GM23338 (cell line): ENCODE measurements at places on chromosomes 12 and 14. TPM values are rescaled to one million over a fixed set of nuclear protein-coding genes. Genes with fewer than 3 reads are reported as not detected.
A peak's percentile ranks its signal among the peaks of the same experiment; 100 is the strongest.

Gene ZCCHC8
- 21.7 and 39.0 TPM in 2 replicates for total RNA-seq

Gene TMED10
- total RNA-seq = 196 and 237 TPM in 2 replicates

Gene RASSF9
- total RNA-seq = 0.35 and 0.39 TPM in 2 replicates

Gene LRRC10
- not detected in 2 replicates for total RNA-seq

Gene SLC11A2
- 48.9 and 68.6 TPM in 2 replicates for total RNA-seq

Gene CIDEB
- 4.6 and 8.9 TPM in 2 replicates for total RNA-seq

DNA sequence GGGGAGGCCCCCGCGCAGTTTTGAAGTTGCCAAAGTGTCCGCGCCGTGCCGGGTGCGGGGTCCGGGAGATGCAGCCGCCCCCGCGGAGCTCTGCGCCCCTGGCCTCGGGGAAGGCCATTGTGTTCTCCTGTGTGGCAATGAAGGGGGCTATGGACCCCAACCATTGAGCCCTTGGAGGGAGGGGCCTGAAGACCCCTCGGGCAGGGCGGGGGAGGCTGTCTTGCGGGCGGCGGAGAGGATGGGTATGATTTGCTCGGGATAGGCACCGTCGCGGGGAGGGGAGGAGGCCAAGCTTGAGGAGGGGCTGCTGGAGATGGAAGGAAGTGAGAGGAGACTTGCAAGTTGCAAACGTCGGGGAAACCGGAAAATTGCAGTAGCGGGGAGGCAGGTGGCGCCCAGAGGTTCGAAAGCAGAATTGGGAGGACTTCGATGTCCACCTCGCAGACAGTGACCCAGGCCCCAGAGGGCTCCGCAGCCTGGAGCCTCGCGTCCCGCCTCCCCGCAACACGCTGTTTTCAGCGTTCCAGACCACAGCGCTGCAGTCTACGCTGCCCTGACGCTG, 25.4 kb downstream of the BCL11B start:
- H3K4me3 ChIP-seq = peak overlapping the region; percentile 77
- H3K27ac ChIP-seq = peak overlapping the region; percentile 97
- peaks cover 52% of the 10 kb centered on the region for H3K4me1 ChIP-seq
- peak; percentile 73 for DNase-seq
- no peaks in the 10 kb centered on the region for H3K36me3 ChIP-seq
- H3K27me3 ChIP-seq = no peaks in the 10 kb centered on the region

DNA sequence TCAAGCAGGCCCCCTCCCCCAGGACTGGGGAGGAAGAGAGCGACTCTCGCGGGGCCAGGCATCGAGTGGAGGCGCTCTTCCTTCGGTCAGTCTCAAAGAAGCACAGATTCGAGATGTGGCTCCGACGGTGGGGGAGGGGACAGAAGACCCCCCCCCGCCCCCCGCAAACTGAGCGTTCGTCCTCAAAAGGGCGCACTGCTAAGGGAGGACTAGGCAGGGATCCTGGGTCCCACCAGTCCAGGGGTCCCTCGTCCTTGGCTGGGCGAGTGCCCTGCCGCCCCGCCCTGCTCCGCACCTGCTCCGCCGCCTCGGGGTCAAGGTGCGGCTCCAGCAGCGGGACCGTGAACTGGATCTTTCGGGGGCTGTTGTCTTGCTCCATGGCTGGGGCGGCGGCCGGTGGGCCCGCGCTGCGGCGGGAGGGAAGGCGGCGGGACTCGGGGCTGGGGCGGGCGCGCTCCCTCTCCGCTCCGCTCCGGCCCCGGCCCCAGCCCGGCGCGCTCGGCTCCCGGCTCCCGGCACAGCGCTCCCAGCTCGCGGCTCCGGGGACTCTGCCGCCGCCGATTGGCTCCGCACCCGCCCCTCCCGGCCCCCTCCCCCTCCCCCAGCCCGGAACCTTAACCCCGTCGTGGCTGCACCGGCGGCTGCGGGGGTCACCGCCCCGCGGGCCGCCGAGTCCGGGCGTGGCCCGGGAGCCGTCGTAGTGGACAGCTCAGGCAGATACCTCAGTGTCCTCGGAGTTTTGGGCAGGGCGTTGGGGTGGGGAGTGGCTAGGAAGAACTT, at the start of gene PPP1R1A:
Gene PPP1R1A (minus strand): TSS at position 550 of the 780 bp plus-strand sequence. CDS start 171 bp downstream, at position 379.
- peak within 1 kb of the TSS; percentile 80 for H3K4me3 ChIP-seq
- H3K36me3 ChIP-seq = no peaks in the 10 kb centered on the region
- peaks cover 37% of the 10 kb centered on the region for H3K4me1 ChIP-seq
- no peak within 1 kb of the TSS for H3K27ac ChIP-seq

DNA sequence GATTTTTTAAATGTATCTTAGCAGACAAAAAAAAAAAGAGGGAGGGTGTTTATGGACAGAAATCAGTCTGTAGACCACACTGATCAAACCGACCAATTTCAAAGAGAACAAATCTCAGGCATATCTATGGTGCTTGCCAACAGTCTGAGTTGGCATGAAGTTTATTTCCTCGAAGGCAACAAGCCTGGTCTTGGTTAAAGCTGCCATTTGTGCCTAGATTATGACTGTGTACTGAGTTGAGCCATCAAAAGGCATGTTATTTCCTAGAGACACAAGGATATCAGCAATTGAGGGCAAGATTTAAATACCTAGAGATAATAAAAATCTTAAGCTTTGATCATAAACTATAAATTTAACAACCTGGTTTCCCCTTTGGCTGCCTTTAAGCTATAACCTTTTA, 119.2 kb downstream of the SLC2A13 start:
- H3K4me1 ChIP-seq = 0 out of 2 replicates have a peak, but pooled peaks cover 5% of the 10 kb centered on the region
- H3K4me3 ChIP-seq = no peak overlapping the region
- no peak overlapping the region for H3K27ac ChIP-seq

- H3K4me3 ChIP-seq = no peak overlapping the region
- no peak for DNase-seq
- no peak overlapping the region for H3K27ac ChIP-seq
- H3K4me1 ChIP-seq = peaks cover 25% of the 10 kb centered on the region
- no peaks in the 10 kb centered on the region for H3K36me3 ChIP-seq
Measured at GRCh38 chr12:4158306-4158705, 115.3 kb upstream of the CCND2 start.

DNA sequence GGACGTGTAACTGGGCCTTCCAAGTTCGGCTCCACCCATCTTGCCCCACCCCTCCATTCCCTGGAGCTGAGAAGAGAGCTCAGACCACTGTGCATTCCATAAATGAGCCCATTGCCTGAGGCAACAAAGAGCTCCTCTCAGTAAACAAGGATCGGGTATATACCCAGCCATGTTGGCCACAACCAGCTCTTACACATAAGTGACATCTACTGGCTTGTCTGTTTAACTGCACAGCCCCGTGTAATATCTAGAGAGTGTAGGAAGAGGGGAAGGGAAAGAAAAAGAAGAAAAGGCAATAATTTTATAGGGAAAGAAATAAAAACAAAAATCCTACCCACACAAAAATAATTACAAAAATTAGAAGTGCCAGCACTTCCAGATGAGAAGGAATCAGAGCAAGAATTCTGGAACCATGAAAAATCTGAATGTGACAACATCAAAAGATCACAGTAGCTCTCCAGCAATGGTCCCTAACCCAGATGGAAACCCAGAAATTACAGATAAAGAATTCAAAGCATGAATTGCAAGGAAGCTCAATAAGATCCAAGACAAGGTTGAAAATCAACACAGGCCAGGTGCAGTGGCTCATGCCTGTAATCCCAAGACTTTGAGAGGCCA, 308.1 kb downstream of the RPAP3 start:
- no peak overlapping the region for H3K27ac ChIP-seq
- H3K27me3 ChIP-seq = no peaks in the 10 kb centered on the region
- peaks cover 7% of the 10 kb centered on the region for H3K4me1 ChIP-seq

DNA sequence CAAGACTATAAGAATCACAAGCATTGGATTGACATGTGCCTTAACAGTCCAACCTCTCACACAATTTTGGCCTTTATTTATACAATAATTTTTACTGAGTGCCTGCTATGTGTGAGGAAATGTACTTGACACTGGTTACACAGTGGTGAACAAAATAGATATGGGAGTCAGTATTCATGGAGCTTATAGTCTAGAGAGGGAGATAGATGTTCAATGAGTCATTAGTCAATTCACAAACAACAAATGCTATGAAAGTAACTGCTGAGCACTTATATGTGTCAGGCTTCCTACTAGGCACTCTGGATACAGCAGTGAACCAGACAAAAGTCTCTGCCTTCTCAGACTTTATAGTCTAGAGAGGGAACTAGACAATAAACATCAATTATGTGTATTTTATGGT, 3.7 kb downstream of the CFAP54 start:
- H3K4me1 ChIP-seq = no peaks in the 10 kb centered on the region
- H3K27ac ChIP-seq = no peak overlapping the region
- H3K36me3 ChIP-seq = no peaks in the 10 kb centered on the region
- no peak for DNase-seq
- peaks cover 16% of the 10 kb centered on the region; the same call in 1 of the 2 replicates for H3K27me3 ChIP-seq
- H3K4me3 ChIP-seq = no peak overlapping the region

- H3K4me3 ChIP-seq = no peak overlapping the region
- H3K27ac ChIP-seq = no peak overlapping the region
- DNase-seq = no peak
- H3K36me3 ChIP-seq = no peaks in the 10 kb centered on the region
- H3K4me1 ChIP-seq = peaks cover 6% of the 10 kb centered on the region; the same call in 1 of the 2 replicates
Measured at GRCh38 chr14:54610051-54610977, 43.4 kb downstream of the SAMD4A start.

DNA sequence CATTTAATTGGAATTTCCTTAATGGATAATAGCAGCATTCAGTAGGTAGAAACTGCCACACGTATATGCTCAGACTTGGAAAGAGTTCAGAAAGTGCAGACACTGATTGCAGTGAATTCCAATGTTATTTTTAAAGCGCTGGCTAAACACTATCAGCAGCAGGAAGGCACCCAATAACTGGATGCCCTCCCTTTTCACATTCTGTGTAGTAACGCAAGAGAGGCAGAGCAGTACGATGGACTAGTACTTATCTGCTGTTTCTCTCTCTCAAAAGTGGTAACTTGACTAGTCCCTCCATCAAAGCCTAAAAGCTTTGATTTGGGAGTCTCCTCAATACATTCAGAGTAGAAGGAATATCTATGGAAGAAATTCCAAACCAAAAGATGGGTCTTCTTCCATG, 791.0 kb downstream of the TMTC2 start:
- no peak overlapping the region for H3K4me3 ChIP-seq
- H3K27ac ChIP-seq = no peak overlapping the region
- H3K36me3 ChIP-seq = no peaks in the 10 kb centered on the region
- DNase-seq = no peak
- H3K27me3 ChIP-seq = no peaks in the 10 kb centered on the region
- peaks cover 4% of the 10 kb centered on the region; the same call in 1 of the 2 replicates for H3K4me1 ChIP-seq

DNA sequence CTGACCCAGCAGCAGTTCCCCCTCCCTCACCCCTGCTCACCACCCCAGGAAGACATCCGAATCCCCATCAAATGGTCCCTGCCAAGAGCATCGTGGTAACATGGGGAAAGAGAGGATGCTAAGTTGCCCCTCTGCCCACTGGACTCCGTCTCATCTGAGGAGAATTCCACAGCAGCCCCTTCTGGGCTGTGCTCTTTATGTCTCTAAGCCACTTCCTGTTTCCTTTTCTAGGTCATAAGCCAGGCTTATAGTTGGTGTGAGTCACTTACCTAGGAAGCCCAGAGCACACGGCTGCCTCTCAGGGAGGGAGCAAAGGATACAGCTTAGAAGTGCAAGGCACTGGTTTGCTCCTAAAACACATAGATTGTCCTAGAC, 76.0 kb downstream of the VCPKMT start:
- H3K27me3 ChIP-seq = no peaks in the 10 kb centered on the region
- DNase-seq = no peak
- H3K36me3 ChIP-seq = no peaks in the 10 kb centered on the region
- no peak overlapping the region for H3K27ac ChIP-seq
- H3K4me3 ChIP-seq = no peak overlapping the region

DNA sequence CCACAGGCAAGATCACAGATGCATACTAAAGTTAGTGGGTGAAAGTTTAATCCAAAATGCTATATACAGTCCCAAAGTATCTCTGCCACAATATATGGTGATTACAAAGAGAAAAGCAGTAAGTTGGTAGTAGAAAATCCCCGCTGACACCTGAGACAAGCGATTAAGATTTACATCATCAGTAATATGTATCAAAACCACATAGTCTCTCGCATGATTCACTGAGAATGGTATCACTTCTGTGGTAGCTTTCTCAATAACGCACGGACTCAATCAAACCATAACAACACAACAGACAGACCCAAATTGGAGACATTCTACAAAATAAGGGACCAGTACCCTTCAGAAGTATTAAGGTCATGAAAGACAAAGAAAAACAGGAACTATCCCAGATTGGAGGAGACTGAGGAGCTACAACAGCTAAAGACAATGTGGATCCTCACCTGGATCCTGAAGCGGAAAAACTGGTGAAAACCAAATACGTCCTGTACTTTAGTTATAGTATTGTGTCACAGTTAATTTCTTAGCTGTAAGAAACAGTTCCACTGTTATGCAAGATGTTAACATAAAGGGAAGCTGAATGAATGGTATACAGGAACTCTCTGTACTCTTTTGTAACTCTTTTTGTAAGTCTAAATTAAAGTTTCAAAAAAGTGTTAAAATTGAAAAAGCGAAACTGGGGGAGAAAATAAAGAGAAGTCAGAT, 51.0 kb downstream of the SPTLC2 start:
- H3K4me1 ChIP-seq = no peaks in the 10 kb centered on the region
- peaks cover 6% of the 10 kb centered on the region for H3K36me3 ChIP-seq
- H3K27ac ChIP-seq = no peak overlapping the region
- no peaks in the 10 kb centered on the region for H3K27me3 ChIP-seq
- DNase-seq = no peak
- H3K4me3 ChIP-seq = no peak overlapping the region

- H3K4me3 ChIP-seq = no peak overlapping the region
- no peaks in the 10 kb centered on the region for H3K4me1 ChIP-seq
- no peaks in the 10 kb centered on the region for H3K36me3 ChIP-seq
- no peak for DNase-seq
Measured at GRCh38 chr14:61388173-61388975, 67.0 kb downstream of the PRKCH start.

- no peak overlapping the region for H3K27ac ChIP-seq
- H3K4me1 ChIP-seq = no peaks in the 10 kb centered on the region; the same call in 1 of the 2 replicates
Measured at GRCh38 chr12:108609537-108610335, 11.9 kb upstream of the TMEM119 start.

DNA sequence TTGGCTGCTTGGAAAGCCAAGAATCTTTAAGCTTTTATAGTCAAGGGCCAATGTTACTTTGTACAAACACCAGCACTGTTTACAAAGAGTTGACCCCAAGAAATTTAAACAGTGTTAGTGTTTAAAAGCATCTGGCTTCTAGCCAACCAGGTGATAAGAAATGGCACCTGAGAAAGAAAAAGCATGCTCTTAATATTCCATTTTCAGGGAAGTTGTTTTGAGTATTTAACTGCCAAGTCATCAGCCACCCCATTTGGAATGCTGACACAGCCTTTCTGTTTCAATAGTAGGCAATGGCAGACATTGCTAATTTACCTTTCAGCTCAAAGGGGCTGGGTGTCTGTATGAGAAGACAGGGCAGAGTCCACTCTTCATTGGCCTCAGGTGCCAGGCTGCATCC, 3.7 kb upstream of the SLC35F4 start:
- H3K27me3 ChIP-seq = peaks cover 23% of the 10 kb centered on the region
- no peak overlapping the region for H3K27ac ChIP-seq
- peak; percentile 29 for DNase-seq
- H3K36me3 ChIP-seq = no peaks in the 10 kb centered on the region

GRCh38 chr14:52312931-52313355, 1.2 kb upstream of the PTGER2 start:
- no peaks in the 10 kb centered on the region for H3K36me3 ChIP-seq
- no peak overlapping the region; the same call in 1 of the 2 replicates for H3K4me3 ChIP-seq
- peaks cover 26% of the 10 kb centered on the region for H3K4me1 ChIP-seq
- H3K27ac ChIP-seq = no peak overlapping the region
- DNase-seq = no peak
